ENCODE measurements at places on chromosomes 6 and 20.

- DNase-seq = no peak
Observed at GRCh38 chr20:43171930-43172329, 17.8 kb downstream of the PTPRT start.

DNA sequence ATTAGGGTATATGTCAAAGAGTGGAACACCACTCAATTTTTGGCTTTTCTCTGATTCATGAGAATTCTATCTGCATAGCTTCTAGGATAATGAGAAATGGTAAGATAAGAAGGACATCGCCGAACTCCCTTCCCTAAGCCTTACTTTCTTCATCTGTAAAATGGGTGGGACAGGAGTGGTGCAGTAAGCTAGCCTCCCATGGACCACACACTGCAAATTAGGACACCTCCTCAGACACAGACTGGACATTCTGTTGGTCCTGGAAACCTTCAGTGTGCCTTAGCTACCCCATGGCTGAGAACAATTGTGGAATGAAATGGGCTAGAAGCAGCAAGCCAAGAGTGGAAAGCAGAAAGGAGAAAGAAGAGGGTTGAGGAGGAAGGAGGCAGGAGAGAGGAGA lies 89.6 kb downstream of the BMP7 start:
- DNase-seq = no peak

DNA sequence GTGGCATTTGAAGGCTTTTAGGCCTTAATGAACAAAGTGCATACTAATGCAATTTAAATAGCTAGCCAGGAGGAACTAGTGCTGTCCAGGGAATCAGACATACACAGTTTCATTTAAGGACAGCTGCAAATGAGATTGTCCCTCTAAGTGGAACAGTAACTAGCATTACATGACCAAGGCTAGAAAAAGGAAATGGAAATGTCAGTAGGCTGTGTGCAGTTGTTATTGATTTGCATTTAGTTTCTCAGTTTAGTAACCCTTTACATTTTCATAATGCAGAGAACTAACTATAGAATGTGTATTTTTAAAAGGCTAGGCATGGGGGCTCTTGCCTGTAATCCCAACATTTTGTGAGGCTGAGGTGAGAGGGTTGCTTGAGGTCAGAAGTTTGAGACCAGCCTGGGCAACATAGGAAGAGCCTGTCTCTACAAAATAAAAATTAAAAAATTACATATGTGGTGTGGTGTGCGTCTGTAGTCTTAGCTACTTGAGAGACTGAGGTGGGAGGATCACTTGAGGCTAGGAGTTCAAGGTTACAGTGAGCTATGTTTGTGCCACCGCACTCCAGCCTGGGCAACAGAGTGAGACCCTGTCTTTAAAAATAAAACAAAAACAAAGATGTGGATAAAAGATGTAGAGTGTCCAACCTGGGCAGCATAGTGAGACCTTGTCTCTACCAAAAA lies 468.0 kb downstream of the UTRN start:
- DNase-seq = no peak

DNA sequence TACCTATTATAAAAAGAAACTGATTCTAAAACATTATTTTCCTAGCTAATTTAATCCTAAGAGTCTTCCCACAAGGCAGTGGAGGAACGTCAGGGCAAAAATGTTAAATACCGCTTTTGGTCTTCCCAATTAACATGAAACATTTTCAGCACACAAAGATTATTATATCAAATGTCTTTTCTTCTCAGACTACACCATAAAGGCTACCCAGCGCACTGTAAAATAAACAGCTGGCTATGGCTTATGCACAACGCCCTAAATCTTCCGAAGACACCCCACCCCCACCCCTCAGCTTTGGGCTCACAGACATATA lies 1.0 kb downstream of the NUDT3 start:
- DNase-seq = no peak

- no peak for DNase-seq
Observed at GRCh38 chr20:62309947-62310756, 7.4 kb downstream of the ADRM1 start.

DNA sequence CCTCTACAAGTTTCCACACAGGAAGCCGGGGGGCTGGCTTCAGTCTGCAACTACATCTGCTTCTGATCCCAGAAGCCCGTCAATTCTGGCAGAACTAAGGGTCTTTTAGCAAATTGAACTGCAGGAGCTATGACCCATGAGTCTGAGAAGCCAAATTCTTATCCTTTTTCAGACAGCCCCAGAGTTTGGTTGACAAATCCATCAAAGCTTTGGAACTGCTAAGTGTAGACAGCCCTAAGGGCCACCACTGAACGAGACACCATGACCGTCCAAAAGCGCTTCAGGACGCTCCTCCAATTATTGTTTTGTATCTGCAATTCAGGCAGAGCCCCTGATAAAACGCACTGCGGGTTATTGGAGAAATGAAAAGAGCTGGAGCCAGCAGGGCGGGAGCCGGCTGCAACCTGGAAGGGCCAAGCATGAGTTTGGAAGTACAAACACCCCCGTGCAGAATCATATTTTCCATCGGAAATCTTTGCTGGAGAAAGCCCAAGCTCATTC lies 67.1 kb downstream of the GNAS-AS1 start:
- no peak for DNase-seq

DNA sequence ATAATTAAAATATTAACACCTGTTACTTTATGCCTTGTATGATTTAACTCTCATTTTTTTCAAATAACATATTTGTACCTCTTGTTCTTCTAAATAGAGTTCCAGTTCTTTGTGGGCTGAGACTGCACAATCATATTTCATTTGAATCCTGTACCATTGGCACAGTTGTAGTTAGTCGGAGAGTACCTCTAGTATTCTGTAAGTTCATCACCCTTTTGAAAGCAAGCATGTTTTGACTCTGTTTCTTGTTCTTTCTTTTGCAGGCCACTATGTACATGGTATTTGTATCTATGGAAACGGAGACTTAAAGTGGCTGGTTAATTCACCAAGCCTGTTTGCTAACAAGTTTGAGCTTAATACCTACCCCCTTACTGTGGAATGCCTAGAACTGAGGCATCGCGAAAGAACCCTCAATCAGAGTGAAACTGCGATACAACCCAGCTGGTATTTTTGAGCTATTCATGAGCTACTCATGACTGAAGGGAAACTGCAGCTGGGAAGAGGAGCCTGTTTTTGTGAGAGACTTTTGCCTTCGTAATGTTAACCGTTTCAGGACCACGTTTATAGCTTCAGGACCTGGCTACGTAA lies 68.2 kb downstream of the C6orf52 start:
- no peak for DNase-seq

- DNase-seq = no peak
Observed at GRCh38 chr6:139603581-139603980, 229.1 kb upstream of the CITED2 start.

GRCh38 chr6:33642897-33643296 lies 21.8 kb downstream of the ITPR3 start:
- no peak for DNase-seq

All from EL (cell line).